ENCODE measurements at places on chromosomes 4 and X.

- DNase-seq, result no peak
Measured at GRCh38 chrX:132004728-132005127, 18.4 kb upstream of the STK26 start.

DNA sequence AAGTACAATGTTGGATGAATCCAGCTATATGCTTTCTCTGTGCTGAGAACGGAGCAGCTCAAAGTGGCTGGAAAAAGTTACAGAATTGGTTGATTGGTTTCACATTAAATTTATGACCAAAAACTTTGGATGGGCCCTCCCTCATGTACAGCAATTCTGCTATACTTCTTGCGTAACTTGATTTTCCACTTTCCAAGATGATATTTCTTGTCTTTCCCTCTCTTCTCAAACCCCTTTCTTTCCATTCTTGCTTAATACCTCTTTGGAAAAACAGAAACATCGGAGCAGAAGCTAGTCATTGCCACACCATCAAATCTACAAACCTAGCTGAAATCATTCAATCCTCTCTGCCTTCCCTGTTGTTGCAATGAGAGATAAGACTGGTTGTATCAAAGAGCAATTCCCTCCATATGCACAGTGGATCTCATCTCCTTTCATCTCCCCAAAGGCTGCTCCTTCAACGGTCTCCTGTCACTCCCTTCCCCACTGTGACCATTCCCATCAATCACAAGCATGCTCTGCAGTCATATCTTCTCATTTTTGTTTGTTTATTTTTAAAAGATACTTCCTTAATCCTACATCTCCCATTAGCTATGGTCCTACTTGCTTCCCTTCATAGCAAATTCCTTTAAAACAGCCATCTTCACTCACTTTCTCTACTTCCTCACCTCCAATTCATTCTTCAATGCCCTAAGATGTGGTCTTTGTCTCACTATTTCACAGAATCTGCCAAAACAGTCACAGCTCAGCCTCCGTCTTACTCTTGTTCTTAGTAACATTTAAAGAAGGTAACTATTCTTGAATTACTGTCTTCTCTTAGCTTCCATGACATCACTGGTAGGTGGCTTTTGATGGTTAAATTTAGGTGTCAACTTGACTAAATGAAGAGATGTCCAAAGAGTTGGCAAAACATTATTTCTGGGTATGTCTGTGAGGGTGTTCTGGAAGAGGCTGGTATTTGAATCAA is 145.5 kb downstream of the FAM13A start:
- DNase-seq, result no peak

DNA sequence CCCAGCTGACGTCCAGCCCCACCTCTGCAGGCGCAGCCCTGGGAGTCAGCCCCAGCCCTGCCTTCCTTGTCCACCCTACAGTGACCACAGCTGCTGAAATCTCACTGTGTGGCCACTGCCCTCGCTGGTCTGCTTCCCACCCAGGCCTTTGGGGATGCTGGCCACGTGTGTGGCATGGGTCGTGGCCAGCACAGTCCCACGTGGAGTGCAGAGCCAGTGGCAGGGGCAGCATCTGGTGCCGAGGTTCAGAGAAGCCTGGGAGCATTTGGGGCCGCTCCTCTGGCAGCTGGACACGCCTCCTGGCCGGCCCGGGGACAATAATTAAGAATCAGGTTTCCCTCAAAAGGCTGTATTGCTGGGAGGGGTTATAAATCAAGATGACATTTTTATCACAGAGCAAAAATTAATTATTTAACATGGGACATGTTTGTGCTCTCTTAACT is 92.1 kb downstream of the HMX1 start:
- no peak for DNase-seq

- no peak for DNase-seq
Measured at GRCh38 chr4:34718576-34719245, 1525.6 kb downstream of the ARAP2 start.
